ENCODE measurements at places on chromosomes 4 and X.

- no peak for DNase-seq
These were observed 29.8 kb downstream of the SPANXA2 start for GRCh38 chrX:141619336-141619735.

DNA sequence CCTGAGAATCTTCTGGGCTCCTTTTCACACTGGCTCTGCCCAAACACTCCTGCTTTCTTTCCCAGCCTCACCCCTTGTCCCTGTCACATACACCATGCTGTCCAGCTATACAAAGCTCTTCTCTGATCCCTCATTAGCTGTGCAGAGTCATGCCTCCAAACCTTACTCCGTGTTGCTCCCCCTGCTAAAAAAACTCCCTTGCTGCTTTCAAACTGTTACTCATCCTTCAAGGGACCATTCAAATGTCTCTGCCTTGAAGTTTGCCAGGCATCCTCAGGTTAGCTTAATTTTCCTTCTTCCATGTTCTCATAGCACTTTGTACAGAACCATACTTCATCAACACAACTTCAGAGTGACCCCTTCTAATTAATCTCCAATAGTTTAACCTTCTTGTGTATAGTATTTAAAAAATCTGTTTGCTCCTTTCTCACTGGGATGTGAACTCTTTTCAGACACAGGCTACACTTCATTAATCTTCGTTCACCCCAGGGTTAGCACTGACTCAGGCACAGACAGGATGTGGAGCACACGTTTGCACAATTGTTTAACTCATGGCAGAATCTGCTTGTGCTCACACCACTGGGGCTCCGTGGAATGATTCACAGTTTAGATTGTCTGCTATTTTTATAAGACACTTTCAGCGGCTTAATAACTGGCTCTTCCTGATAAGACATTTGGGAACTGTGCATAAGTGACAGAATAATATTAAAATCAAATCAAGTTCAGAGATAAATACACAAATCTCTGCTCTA lies 21.4 kb upstream of the SEL1L3 start:
- DNase-seq, result no peak

- DNase-seq, result no peak
These were observed 122.5 kb downstream of the UCHL1 start for GRCh38 chr4:41379230-41379629.

GRCh38 chrX:115912372-115912897 lies 258.1 kb upstream of the AGTR2 start:
- DNase-seq, result no peak

- no peak for DNase-seq
These were observed 33.5 kb upstream of the PRRG1 start for GRCh38 chrX:37315511-37316248.

DNA sequence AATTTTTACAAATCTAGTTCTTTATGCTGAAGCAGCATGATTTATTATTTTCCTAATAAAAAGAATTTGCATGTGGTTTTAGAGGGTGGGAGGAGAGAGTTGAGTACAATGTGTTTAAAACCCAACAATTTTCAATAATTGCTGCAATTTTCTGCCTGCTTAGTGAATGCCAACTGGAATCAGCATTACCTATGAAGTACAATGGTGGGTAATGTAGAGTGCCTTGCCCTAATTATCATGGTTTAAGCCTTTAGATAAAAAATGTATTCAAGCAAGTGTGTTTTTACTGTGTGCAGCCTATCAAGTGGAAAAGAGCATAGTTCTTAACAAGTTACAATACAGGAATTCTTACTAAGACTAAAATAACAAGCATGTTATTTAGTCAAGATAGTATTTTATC lies 77.9 kb upstream of the ANKRD50 start:
- DNase-seq, result no peak
